Small intestine (tissue), 16 donors: ENCODE measurements at places on chromosomes 5 and 9. TPM values are rescaled to one million over a fixed set of nuclear protein-coding genes. Genes with fewer than 3 reads are reported as not detected.

SPATA31E1 gene
- polyA plus RNA-seq = not detected

ZDHHC11B gene
- polyA plus RNA-seq = 5.3 TPM

GFI1B gene
- 0.89 TPM for polyA plus RNA-seq

AK3 gene
- 45.4 TPM for polyA plus RNA-seq

PCA3 gene
- polyA plus RNA-seq = 0.86 TPM

HRCT1 gene
- 17.8 TPM for polyA plus RNA-seq

SLC46A2 gene
- polyA plus RNA-seq = not detected

SLC27A6 gene
- polyA plus RNA-seq = 0.54 TPM

AGXT2 gene
- 0.31 TPM for polyA plus RNA-seq

CDKN2AIPNL gene
- polyA plus RNA-seq = 47.0 TPM
